ENCODE measurements at places on chromosomes 7 and 10.

- no peak for DNase-seq
Measured at GRCh38 chr10:112512294-112512693, 65.3 kb downstream of the VTI1A start.

DNA sequence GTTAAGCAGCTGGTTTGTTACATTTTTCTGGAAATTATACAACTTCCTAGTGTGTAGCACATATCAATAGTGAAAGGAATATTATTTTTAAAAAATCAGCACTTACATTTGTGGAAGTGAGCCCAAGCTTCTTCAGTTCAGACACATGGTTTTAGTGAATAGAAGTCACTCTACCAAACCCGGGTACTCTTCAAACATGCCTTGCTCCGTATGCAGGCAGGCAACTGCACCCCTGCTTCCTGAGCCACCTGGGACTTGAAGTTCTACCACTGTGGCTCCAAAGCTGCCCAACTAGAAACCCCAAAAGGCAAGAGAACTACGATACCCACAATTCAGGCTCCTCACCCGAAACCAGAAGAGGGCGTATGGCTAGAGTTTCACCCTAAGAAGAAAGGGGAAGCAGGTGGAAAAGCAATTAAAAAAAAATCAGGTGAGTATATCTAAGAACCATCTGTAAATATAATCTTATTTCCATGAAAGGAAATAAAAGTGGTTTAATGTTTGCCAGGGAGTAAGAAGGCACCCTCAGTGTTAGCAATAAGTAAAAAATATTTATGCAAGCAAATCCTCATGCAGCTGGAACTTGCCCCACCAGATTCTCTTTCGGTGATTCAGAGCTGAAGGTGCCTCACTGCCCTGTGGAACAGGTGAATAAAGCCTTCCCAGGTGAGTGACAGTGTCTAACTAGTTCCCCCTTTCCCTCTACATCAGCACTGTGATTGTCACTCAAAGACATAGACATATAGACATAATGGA is at the start of gene MACC1:
Gene MACC1 (minus strand): TSS at position 192 of the 756 bp plus-strand sequence. CDS start 55,522 bp downstream, outside the sequence.
- DNase-seq: no peak

- DNase-seq: no peak
Measured at GRCh38 chr7:134522601-134523000, 4.8 kb upstream of the AKR1B10 start.

- DNase-seq: no peak
Measured at GRCh38 chr10:20181434-20181833, 365.2 kb downstream of the PLXDC2 start.

- DNase-seq: no peak
Measured at GRCh38 chr7:127879942-127880341, 151.3 kb downstream of the LRRC4 start.

- no peak for DNase-seq
Measured at GRCh38 chr10:121281576-121281975, 316.7 kb downstream of the FGFR2 start.

DNA sequence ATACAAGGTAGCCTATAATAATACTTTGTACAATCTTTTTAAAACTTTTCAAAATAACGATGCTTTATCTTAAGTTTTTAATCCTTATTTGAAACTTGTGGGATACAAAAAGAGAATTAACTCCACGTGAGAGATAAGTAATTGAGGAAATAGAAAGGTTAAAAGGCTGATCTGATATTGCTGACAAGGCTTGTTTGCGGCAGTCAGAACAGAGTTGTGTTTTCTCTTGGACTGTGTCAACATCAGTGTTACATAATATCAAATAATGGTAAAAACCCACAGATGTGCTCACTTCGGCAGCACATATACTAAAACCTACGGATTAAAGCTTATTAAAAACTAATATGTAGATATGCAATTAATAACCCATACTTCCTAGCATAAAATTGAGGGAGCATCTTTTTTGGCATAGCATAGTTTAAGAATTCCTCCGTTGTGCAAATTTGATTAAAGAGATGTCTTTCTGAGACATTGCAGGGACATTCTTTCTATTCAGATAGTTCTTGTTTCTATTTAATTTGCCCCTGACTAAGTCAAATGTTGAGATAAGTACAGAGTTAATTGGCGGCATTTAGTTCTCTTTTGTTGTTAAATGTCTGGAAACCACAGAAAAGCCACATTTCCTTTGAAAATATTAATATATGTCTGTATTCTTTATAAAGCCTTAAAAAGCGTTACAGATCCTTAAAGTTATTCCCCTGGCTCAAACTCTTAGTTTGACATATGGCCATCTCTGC is 63.3 kb downstream of the FAM185A start:
- DNase-seq: no peak

DNA sequence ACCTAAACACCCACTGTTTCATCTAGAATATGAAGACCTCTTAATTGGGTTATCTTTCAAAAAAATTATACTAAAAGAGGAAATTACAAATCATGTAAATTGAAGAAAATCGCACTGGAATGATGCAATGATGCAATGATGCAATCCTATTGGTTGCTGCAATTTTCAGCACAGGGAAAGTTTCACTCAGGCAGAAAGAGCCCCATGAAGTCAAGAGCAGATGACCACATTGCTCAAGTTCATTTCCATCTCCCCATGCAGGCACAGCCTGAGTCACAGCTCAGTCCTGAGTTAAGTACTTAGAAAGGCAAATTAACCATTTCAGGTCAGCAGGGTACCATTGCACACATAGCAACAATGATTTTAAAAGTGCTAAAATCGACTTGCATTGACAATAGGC is 180.3 kb upstream of the MYO3A start:
- no peak for DNase-seq

Measured in activated CD4-positive, alpha-beta T cell treated with anti-CD3 and anti-CD28 coated beads, Interleukin-2, amount 50 U/mL, for 24 hours (primary cell).